CD8-positive, alpha-beta T cell (primary cell): ENCODE measurements at places on chromosomes 5 and 9.

DNA sequence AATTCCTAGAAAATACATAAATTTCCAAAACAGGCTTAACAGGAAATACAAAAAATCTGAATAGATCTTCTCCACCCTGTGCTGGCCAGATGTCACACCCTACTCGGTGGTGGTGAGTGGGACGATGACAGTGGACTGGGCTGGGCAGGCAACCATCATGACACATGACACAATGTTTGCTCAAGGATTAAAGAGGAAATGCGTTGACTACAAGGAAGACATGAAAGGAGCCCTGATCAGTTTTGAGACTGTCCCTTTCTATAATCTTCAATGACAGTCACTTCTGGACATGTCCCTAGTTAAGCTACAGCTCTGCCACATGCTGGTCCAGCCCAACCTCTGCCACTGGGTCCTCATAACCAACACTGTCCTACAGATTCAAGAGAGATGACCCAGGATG lies 99.8 kb downstream of the ZDHHC21 start:
- no peak for DNase-seq

GRCh38 chr5:42655982-42656650 lies 100.5 kb upstream of the CCDC152 start:
- no peak for DNase-seq

DNA sequence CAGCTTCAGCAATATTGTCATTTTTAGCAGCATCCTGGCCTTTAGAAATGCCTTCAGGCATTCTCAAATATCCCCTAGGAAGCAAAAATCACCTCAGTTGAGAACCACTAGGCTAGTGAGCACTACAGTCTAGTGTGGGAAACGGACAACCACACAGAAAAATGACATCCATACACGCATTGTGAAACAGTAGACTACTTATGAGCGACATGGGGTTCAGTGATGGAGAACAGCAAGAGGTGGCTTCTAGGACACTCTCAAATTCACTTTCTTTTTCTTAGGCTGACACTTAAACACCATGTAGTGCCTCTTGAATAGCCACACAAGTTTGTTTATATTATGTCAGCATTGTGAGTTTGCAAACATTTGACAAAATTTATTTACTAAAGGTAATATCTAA lies 203.0 kb downstream of the KDM4C start:
- DNase-seq: no peak

DNA sequence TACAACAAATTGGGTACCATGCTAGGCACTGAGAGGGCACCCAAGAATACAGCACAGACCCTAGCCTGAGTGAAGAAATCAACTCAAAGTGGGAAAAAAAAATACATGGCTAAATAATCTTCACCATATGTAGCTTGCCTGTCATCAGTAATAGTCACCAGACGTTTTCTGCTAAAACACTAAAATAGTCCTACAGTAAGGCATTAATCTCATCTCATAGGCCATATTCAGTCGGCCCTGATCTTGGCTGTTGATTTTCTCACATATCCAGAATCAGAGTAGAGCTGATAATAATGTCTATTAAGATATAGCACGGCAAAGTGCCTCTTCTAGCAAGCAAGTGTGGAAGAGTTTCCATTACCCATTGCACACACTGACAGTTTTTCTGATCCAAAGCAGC lies 322.1 kb upstream of the SLC30A5 start:
- DNase-seq: no peak

GRCh38 chr5:78530342-78531096 lies 118.1 kb downstream of the LHFPL2 start:
- no peak for DNase-seq

- no peak for DNase-seq
Observed at GRCh38 chr9:13991395-13991794, 322.5 kb downstream of the NFIB start.

GRCh38 chr5:126941403-126941802 lies 89.0 kb downstream of the MARCHF3 start:
- no peak for DNase-seq

DNA sequence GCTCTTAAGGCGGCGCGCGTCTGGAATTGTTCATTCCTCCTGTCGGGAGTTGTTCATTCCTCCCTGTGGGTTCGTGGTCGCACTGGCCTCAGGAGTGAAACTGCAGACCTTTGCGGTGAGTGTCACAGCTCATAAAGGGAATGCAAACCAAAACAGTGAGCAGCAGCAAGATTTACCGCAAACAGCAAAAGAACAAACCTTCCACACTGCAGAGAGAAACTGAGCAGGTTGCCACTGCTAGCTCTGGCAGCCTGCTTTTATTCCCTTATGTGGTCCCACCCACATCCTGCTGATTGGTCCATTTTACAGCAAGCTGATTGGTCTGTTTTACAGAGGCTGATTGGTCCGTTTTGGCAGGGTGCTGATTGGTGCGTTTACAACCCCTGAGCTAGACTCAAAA lies 1365.3 kb upstream of the WWC1 start:
- no peak for DNase-seq

- peak; percentile 35 for DNase-seq
Observed at GRCh38 chr5:134647750-134648424, 698 bp upstream of the SEC24A start.

DNA sequence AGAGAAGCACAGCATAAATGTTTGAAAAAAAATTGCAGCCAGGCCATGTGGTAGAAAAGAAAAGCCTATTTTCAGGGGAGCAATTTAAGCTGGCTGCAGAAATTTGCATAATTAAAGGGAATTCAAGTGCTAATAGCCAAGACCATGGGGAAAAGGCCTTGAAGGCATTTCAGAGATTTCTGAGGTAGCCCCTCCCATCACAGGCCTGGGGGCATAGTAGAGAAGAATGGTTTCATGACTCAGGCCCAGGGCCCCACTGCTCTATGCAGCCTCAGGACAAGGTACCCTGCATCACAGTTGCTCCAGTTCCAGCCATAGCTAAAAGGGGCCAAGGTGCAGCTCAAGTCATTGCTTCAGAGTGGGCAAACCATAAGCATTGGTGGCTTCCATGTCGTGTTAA lies 1416.0 kb downstream of the EFNA5 start:
- no peak for DNase-seq

- no peak for DNase-seq
Observed at GRCh38 chr5:533955-534742, 9.9 kb upstream of the SLC9A3 start.

DNA sequence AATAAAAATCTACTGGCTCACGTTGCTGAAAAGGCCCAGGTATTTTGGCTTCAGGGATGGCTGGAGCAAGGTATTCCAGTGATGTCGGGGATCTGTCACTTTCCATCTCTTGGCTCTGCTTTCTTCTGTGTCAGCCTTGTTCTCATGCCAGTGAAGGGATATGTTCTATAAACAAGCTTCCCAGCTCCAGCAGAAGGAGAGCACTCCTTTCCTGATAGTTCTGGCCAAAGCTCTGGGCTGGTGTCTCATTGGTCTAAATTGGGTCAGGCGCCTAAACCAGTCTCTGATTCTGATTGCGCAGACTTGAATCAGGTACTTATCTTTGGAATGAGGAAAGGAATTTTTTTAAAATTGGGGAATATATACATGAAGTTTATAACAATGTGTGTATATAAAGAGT lies 5.1 kb downstream of the SNX30 start:
- no peak for DNase-seq

GRCh38 chr5:129241755-129242154 lies 147.2 kb downstream of the ISOC1 start:
- no peak for DNase-seq

DNA sequence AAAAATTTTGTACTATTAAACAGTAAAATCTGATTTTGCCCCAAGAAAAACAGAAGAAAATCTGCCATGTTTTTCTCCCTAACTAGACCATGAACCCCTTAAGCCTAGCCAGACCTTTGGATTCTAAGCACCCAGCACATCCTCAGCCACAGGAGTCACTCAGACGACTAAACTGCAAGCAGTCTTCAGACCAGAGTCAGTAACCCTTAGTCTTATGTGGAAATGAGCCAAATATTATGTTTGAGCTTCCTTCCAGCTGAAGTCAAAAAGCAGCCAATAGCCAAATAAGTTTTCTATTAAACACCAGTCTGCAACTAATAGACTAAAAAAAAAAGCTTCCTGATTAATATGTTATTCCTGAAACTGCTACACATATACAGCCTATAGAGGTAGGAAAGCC lies 47.4 kb downstream of the GOLPH3 start:
- DNase-seq: no peak

GRCh38 chr5:40308867-40309266 lies 370.8 kb upstream of the PTGER4 start:
- no peak for DNase-seq

DNA sequence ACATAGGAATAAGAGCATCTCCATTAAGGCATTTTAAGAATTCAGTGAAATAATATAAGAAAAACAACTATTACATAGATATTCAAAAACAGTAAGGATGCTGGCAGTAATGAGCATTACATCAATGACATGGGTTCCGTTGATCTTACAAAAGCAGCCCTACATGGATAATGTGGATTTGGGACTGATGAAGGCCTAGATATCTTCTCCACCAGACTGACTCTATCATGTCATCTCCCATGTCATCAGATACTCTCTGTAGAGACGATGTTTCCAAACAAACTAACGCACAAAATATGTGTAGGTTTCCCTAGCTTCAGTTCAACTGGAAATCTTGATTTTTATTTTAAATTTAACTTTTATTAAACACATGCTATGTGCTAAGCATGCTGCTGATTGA lies 3.6 kb downstream of the LURAP1L start:
- DNase-seq: no peak

- no peak for DNase-seq
Observed at GRCh38 chr9:489198-490197, 274.8 kb downstream of the DOCK8 start.

- DNase-seq: no peak
Observed at GRCh38 chr9:93231716-93232115, 47.8 kb downstream of the WNK2 start.

GRCh38 chr9:75064307-75065025 lies 23.5 kb downstream of the NMRK1 start:
- no peak for DNase-seq

DNA sequence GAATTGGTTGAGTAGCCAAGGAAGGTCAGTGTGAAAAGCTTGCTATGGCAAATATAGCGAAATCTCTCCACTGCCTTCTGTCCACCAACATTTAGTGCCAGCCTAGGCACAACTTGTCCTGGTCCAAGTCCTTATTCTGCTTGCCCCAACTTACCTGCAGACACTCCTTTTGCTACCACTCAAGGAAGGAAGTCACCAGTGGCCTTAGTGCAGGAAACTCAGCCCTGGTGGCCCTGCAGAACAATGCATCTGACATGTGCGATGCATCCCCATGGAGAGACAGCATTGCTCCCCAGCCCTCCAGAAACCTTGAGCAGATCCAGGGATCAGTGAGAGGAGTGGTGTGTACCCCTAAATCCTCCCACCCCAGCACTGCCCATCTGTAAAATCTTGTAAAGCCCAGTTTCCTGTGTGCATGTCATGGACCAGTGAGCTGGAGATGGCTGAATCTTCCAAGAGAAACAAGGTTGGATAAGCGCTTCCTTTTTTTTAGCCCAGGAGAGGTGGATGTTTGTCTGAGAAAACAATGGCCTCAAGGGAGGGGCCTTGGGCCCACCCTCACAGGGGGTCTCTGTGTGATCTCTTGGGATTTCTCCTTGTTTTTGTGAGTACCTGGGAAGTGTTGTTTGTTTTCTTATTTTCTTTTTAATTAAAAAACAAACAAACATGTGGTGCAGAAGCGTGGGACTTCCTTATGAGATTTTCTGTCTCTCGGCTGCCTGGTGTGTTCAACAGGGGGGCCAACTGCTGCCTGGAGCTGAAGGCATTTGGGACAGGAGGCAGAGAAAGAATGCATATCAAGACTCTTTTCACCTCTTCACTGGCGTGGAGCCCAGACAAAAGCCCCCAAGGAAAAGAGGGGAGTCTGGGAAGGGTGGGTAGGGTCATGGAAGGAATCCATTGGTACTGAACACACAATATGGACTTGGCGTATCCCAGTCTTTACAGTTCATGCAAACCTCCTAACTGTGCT lies 3.6 kb downstream of the FOXI1 start:
- DNase-seq: no peak

GRCh38 chr9:82466616-82467260 lies 478.2 kb downstream of the SPATA31D1 start:
- DNase-seq: no peak

GRCh38 chr9:119036969-119037368 lies 332.3 kb downstream of the BRINP1 start:
- no peak for DNase-seq

GRCh38 chr5:133627180-133627579 lies 14.8 kb upstream of the FSTL4 start:
- DNase-seq: no peak

DNA sequence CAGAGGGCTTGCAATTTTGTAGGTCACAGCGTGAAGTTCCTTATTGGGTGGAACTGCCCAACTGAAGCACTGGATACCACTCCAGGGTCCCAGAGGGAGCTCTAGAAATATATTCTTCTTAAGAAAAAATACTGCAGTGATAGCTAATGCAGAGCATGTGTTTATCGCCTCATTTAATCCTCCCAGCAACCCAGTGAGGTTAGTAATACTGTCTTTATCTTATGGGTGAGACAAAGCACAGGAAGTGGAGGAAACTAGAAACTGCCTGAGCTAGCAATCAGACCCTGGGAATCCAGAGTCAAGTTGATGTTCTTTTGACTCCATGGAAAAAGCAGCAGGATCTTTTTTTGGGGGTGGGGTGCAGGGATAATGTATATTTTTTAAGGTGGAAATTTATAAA lies 153.3 kb downstream of the PJA2 start:
- no peak for DNase-seq

- no peak for DNase-seq
Observed at GRCh38 chr5:132961887-132962286, 1.5 kb downstream of the AFF4 start.

DNA sequence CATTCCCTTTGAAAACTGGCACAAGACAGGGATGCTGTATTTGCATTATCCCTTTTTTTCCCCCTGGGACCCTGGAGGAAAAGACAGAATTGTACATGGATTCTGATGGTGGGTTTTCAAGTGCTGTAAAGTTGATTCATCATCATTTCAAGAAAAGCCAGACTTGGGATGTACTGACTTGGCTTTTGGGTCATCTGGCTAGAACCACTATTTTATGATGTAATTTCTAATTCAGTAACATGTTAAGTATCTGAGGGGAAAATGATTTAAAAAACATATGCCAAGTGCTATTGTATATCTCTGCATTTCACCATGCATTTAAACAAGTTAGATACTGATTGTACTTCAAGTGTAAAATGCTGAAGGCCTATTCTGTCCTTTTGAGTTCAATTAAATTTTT lies 15.2 kb upstream of the MAP3K1 start:
- no peak for DNase-seq
